ENCODE measurements at places on chromosomes 1 and 21. TPM values are rescaled to one million over a fixed set of nuclear protein-coding genes. Genes with fewer than 3 reads are reported as not detected.

Gene LIPI
- not detected for total RNA-seq

- DNase-seq: no peak
These were observed 24.6 kb downstream of the ST7L start for GRCh38 chr1:112594208-112594876.

DNA sequence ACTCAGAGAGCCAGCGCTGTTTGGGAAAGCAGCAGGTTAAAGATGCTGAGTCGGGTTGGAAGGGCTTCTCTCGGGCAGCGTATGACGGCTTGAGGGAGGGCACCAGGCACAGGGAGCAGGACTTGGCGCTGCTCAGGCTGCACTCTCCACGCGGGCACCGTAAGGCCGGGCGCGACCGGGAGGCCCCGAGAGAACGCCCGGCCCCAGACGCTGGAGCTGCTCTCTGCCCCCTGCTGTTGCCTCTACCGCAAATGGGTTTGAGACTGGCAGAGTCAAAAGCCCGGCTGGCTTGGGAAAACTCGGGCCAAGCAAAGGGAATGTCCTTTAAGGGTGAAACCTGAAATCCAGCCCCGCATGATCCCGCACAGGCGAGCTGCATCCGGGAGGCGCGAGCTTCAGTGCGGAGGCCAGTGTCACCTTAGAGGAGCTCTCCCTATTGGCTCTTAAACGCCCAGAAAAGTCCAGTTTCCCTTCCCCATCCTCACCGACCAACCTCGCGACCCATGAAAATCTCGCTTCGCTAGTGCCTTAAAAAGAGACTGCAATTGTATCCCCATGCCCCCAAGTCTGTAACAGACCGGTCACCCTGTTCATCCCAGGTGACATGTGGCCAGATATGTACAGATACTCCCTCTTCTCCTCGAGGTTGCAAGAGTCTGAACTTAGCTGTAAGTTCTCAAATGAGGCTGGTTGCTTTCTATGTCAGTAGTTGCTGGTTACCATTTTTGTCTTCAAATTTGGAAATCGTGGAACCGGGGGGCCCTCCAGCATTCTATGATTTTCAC is 1.1 kb downstream of the PRRX1 start:
- no peak for DNase-seq

- DNase-seq: peak; percentile 58
These were observed 36.2 kb upstream of the BTG2 start for GRCh38 chr1:203268901-203269653.

DNA sequence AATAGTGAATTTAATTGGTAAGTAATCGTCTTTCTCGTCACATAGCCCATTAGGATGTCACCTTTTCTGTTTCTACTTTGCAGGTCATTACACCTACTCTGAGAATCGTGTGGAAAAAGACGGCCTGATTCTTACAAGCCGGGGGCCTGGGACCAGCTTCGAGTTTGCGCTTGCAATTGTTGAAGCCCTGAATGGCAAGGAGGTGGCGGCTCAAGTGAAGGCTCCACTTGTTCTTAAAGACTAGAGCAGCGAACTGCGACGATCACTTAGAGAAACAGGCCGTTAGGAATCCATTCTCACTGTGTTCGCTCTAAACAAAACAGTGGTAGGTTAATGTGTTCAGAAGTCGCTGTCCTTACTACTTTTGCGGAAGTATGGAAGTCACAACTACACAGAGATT is 23.3 kb downstream of the PARK7 start:
- DNase-seq: no peak

Gene INSRR
- total RNA-seq: not detected

DNA sequence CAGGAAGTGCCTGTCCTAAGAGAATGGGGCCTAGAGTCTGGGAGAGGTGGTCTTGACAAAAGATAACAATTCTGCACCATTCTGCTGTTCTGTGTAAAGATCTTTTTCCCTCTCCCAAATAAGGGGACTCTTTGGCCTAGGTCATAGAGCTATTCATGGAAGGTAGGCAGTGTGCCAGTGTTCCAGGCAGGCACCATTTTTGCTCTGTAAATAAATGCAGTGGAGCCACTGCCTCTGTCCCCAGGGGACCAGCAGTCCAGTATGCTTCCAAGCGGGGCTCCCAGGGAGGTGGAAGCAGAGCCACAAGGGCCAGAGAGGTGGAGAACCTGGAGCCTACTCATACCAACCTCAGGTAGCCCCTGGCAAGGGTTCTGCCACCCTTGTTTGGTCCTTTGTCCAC is 25.9 kb downstream of the KCNA2 start:
- no peak for DNase-seq

GRCh38 chr1:84538599-84538998 is 32.2 kb upstream of the GNG5 start:
- no peak for DNase-seq
